ENCODE measurements at places on chromosomes 2 and 18.

- no peaks in the 10 kb centered on the region for H3K27me3 ChIP-seq
- H3K4me1 ChIP-seq = no peaks in the 10 kb centered on the region
- no peak overlapping the region for H3K27ac ChIP-seq
- no peaks in the 10 kb centered on the region for H3K36me3 ChIP-seq
These were observed 788.4 kb downstream of the TSN start for GRCh38 chr2:122543815-122544214.

DNA sequence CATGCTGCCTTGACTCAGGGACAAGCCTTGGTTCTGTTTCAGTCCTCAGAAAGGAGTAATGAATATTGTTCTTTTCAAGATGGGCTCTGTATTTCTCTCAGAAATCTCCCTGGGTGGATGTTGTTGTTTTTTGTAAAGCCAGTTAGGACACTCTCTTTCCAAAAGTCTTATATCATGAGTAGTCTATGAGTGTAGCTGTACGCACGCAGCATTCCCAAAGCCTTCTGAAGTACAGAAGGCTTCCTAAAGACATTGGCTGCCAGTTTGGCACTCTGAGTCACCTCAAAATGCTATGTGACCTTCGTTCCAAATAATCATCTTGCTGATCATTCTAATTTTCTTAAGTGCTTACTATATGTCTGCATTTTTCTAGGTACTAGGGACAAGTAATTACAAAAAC is 16.7 kb upstream of the GTF2A1L start:
- H3K4me3 ChIP-seq = no peak overlapping the region
- H3K27ac ChIP-seq = no peak overlapping the region
- DNase-seq = no peak

DNA sequence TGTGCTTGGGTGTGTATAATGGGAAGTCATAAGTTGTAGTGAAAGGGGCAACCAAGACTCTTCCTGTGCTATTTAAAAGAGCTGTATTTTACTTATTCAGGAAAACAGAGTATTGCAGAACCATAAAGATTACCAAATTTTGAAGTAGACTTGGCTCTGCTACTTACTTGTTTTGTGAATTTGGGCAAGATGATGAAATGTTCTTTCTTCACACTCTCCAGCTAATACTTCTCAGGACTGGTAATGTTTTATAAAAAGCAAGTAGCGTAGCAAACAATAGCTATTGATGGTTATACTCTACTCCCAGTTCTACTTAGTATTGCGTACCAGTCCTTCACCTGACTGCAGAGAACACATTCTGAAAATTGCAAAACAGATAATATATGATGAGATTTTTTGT is 374.1 kb downstream of the ARHGAP15 start:
- no peak overlapping the region for H3K4me3 ChIP-seq
- peaks cover 38% of the 10 kb centered on the region for H3K36me3 ChIP-seq

- H3K27me3 ChIP-seq = no peaks in the 10 kb centered on the region
- H3K36me3 ChIP-seq = no peaks in the 10 kb centered on the region
- H3K4me1 ChIP-seq = no peaks in the 10 kb centered on the region
- DNase-seq = no peak
- no peak overlapping the region for H3K27ac ChIP-seq
- no peak overlapping the region for H3K4me3 ChIP-seq
These were observed 8.9 kb downstream of the SLC4A3 start for GRCh38 chr2:219636144-219636915.
